ENCODE measurements at places on chromosomes 6 and 20.

DNA sequence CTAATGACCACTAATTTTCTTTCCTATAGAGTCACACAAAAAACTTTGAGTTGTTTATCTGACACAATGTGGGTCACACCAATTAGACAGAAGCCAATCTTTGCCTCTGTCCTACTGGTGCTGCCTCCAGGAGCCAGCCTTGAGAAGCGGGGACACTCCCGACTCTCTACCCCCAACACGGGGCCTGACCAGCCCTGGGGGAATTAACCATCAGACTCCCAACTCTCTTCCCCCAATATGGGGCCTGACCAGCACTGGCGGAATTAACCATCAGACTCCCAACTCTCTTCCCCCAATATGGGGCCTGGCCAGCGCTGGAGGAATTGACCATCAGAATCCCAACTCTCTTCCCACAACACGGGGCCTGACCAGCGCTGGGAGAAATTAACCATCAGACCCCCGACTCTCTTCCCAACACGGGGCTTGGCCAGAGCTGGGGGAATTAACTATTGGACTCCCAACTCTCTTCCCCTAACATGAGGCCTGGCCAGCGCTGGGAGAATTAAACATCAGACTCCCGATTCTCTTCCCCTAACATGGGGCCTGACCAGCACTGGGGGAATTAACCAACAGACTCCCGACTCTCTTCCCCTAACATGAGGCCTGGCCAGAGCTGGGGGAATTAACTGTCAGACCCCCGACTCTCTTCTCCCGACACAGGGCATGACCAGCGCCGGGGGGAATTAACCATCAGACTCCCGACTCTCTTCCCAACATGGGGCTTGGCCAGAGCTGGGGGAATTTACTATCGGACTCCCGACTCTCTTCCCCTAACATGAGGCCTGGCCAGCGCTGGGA, 12.5 kb downstream of the CST7 start:
- DNase-seq, result no peak

- no peak for DNase-seq
These were observed 126.6 kb downstream of the CDC5L start for GRCh38 chr6:44514085-44514484.

- no peak for DNase-seq
These were observed 160.3 kb downstream of the KIF16B start for GRCh38 chr20:16412906-16413305.

GRCh38 chr6:152124429-152125074, 317.1 kb downstream of the ESR1 start:
- no peak for DNase-seq

Data from stimulated activated CD4-positive, alpha-beta T cell treated with anti-CD3 and anti-CD28 coated beads, Interleukin-2, amount 100 ng/mL, for 24 hours (primary cell).